ENCODE measurements at places on chromosomes 16 and 17.

- no peak for DNase-seq
These were observed 50.4 kb downstream of the OR1D5 start for GRCh38 chr17:3012926-3013581.

DNA sequence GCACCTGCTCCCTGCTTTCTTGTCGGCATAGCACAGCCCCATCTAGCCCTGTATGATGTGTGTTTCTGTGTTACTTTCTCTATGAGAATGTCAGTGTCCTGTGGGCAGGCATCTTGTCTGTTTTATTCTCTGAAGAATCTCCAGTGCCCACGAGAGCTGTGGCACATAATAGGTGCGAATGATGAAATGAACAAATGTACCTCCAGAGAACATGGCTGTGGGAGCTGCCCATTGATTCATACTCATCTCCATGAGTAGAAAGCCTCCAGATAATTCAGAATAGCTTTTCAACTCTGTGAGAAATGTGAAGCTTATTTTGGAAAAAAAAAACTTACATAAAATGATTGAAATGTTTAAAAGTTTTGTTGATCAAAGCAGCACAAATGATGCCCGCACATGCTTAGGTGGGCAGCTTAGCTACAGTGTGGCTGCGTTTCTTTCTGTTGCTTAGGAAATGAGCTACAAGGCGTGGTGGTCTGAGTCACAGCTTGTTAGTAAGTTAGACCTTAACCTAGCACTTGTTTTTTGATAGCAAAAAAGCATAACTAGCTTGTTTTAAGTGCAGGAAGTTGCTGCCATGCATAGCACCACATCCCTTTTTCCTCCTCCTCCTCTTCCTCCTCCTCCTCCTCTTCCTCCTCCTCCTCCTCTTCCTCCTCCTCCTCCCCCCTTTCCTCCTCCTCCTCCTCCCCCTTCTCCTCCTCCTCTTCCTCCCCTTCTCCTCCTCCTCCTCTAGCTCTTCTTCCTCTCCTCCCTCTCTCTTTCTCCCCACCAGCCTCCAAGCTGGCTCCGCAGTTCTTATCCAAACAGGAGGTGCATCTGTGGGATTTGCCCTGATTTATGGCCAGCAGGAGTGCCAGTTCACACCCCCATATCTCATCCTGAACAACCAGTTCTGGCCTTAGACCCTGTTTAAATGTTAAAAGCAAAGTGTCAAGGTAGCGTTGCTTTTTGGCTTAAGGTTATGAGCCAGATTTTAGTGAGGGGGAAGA is 221.5 kb downstream of the IRF8 start:
- no peak for DNase-seq

- peak; percentile 54 for DNase-seq
These were observed 70.9 kb upstream of the METRNL start for GRCh38 chr17:83008526-83008925.

DNA sequence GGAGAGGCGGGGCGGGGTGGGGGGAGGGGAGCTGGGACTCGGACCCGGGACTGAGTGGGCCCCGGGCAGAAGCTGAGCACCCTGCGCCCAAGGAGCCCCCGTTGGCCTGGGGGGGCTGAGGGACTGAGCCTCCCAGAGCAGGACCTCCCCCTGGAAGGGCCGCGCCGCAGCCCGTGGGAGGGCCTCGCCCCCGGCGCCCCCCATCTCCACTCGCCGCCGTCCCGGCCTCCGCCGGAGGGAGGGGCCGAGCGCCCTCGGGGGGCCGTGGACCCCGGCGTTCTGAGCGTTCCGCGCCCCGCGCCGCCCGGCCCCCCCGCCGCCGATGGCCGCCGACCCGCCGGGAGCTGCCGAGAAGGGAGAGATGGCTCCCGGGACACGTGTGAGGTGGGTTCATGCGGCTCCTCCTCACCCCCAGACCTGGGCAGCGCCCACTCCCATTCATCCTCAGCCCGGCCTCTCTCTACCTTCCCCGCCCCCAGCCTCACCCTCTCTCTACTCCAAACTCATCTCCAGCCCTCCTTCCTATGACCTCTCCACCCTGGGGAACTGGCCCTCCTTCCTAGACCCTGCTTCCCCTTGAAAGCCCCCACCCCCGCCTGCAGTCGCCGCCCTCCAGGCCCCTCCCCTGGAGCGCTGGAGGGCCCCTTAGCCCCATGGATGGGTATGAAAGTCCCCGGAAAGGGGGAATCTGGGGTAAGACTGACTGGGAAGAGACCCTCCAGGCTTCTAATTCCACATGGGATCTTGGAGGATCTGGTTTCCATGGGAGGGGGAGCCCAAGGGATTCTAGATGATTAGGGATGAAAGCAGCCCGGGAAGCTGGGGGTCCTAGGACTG is 922 bp downstream of the FBXL19 start:
- DNase-seq: no peak

GRCh38 chr17:42544874-42545283 is 7.8 kb upstream of the HSD17B1 start:
- DNase-seq: no peak

- no peak for DNase-seq
These were observed at the start of gene CTRB2 for GRCh38 chr16:75206749-75207451. CTRB2 (minus strand) TSS chr16:75207161; CDS start chr16:75207141, 20 bp downstream.

DNA sequence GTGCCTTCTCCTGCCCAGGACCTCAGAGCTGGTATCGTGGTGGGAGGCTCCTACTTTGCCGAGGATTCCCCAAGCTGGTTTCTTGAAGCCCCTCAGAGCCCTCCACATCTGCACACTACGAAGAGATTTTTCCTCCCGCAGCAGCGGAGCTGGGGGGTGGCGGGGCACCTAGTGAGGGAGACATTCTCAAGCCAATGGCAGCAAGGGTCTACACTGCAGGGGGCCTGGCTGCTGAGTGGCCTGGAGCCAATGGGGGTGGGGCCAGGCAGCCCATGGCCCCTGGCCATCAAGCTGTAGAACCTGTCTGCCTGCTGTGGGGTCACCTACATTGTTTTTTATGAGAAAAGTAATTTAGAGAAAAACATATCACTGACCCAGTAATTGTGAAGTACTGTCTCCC is 5.0 kb downstream of the SLC26A11 start:
- DNase-seq: no peak

DNA sequence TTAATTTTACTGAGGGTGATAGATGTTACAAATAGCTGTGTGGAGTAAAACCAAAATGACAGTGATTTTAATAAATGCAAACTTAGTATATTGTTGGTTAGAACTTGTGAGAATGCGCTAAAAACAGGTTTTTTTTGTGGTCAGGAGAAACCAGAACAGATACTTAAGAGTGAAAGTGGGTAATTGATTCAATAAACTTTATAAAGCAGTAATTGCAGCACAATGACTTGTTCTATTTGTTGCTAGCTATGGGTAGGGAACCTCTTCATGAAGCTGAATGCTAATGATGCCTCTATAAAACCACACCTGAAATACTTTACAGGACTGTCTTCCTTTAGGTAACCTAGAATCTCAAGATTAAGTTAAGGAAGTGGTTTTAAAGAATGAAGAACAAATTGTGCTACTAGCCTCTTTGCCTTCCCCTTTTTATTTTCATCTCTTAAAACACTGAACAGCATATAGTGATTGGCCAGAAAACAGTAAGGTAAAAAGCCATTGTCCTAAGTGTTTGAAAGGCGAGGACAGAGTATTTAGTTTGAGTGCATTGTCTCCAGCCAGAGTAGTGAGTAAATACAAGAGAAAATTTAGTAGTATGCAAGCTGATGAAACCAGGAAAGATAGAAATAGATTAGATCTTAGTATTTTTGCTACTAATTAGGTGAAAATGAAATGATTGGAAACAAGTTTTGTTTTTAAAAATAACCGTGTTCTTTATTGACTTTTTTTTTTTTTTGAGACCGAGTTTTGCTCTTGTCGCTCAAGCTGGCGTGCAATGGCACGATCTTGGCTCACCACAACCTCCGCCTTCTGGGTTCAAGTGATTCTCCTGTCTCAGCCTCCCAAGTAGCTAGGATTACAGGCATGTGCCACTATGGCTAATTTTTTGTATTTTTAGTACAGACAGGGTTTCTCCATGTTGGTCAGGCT is 6.0 kb downstream of the GGNBP2 start:
- no peak for DNase-seq

GRCh38 chr16:2966808-2967191 is 2.3 kb upstream of the PAQR4 start:
- DNase-seq: no peak

- DNase-seq: no peak
These were observed 72.0 kb upstream of the KSR1 start for GRCh38 chr17:27384261-27384701.

DNA sequence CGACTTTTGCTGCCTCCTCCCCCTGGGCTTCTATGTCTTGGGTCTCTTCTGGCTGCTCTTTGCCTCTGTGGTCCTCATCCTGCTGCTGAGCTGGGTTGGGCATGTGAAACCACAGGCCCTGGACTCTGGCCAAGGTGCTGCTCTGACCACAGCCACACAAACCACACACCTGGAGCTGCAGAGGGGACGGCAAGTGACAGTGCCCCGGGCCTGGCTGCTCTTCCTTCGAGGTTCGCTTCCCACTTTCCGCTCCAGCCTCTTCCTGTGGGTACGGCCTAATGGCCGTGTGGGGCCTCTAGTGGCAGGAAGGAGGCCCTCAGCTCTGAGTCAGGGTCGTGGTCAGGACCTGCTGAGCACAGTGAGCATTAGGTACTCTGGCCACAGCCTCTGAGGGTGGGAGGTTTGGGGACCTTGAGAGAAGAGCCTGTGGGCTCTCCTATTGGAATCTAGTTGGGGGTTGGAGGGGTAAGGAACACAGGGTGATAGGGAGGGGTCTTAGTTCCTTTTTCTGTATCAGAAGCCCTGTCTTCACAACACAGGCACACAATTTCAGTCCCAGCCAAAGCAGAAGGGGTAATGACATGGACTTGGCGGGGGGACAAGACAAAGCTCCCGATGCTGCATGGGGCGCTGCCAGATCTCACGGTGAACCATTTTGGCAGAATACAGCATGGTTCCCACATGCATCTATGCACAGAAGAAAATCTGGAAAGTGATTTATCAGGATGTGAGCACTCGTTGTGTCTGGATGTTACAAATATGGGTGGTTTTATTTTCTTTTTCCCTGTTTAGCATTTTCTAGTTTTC is 2.3 kb downstream of the GP1BA start:
- no peak for DNase-seq

- DNase-seq: no peak
These were observed 400 bp upstream of the CEP112 start for GRCh38 chr17:66192378-66192687.

DNA sequence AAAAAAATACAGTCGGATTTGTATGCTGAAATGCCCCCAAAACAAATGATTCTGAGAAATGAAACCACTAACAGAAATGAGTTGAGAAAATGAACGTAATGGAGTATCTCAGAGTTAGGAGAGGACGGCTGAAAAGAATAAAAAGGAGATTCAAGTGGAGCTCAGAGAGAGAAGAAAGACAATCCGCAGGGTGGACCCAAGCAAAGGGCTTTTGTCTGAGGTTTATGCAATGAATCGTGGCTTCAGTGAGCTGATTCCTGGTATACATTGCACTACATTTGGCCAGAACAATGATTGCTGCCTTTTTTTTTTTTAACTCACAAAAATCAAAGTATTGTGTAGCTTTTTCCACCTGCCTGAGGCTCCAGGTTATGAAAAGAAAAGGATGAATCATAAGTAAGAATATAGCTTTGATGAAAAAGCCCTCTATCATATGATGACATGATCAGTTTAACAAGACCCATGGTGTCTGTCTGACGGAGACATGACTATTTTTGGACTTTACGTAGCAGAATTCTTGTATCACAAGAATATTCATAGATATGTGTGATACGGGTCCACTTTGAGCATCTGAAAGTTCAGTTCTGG is 4.4 kb upstream of the MED9 start:
- no peak for DNase-seq

- no peak for DNase-seq
These were observed 344.6 kb downstream of the SOX9 start for GRCh38 chr17:72465191-72466024.

DNA sequence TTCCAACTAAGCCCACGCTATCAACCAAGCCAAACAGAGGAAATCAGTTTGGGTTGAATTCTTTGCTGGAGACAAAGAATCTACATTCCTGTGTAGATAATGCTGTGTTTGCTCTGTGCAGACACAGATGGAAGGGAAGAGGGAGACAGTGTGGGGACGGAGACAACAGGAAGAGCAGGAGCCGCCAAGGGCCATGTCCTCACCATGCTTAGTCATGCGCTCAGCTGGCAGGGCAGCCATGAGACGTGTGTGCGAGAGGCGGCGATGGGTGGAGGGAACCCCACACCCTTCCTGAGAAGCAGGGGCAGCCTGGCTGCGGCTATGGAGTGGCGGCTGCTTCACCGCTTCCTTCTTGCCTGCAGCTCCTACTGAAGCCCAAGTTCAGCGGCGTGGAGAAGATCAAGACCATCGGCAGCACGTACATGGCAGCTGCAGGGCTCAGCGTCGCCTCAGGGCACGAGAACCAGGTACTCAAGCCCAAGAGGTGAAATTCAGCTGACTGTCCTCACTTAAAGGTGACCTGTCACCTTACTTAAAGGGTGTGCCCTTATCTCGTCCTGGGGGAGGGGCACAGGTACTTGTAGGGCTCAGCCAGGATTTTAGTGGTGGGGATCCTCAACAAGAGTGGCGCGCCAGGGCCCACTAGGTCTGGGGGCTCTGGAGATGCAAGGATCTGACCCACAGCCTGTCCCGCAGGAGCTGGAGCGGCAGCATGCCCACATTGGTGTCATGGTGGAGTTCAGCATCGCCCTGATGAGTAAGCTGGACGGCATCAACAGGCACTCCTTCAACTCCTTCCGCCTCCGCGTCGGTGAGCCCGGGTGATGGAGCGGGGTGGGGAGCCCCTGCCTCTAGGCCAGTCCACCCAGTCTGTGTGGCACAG is 47.5 kb downstream of the ADCY7 start:
- no peak for DNase-seq

GRCh38 chr17:8055851-8056231 is 17.0 kb downstream of the ALOX15B start:
- DNase-seq: no peak

- DNase-seq: no peak
These were observed 6.5 kb downstream of the LGALS3BP start for GRCh38 chr17:78973196-78973595.

DNA sequence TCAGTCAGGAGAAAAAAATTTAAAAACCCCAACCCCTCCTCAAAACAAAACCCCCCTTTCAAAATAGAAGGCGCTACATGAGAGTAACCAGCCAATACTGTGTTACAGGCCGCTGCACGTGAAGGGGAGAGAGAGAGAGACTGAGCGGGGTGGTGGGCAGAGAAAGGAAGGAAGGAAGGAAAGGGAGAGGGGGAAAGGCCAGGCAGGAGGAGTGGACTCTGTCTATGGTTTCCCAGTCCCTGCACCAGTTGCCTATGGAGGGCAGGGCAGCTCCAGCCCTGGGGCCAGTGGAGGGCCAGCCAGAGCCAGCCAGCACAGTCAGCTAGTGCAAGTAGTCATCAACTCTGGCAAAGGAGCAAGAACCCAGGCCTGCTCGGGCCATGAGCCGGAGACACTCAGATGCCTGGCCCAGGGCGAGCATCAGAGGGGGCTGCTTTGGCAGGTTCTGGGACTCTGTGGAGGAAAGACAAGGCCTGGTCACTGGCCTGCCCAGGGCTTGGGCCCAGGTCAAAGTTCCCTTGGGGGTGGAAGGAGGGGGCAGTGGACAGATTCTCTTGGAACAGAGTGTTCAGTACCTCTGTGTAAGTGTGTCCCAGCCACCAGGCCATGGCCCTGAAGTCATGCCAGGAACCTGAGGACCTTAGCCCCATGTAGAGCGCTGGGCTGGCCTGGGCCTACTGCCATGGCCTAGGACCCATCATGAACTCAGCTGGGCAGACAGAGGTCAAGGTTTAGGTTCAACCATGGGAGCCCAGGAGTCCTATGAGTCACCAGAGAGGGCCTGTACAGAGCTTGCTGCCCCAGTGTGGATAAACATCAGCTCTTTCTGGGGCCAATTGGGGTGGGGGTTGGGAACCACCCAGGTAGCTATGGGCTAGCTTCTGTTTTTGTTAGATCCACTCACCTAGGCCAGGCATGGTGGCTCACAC is 7.3 kb upstream of the GFOD2 start:
- no peak for DNase-seq

GRCh38 chr17:29007860-29008455 is 2.1 kb upstream of the SEZ6 start:
- DNase-seq: no peak
